ENCODE measurements at places on chromosomes 7 and 10. TPM values are rescaled to one million over a fixed set of nuclear protein-coding genes. Genes with fewer than 3 reads are reported as not detected.

The C7orf57 gene
- not detected for total RNA-seq

The TRIM50 gene
- total RNA-seq = not detected

The NET1 gene
- total RNA-seq = 8.8 TPM

The ABCB4 gene
- 3.4 TPM for total RNA-seq

The DPP6 gene
- not detected for total RNA-seq

Measured in smooth muscle cell of bladder (primary cell).